ENCODE measurements at places on chromosomes 2 and 18. TPM values are rescaled to one million over a fixed set of nuclear protein-coding genes. Genes with fewer than 3 reads are reported as not detected.
A peak's percentile ranks its signal among the peaks of the same experiment; 100 is the strongest.

GRCh38 chr2:45466053-45466452 lies 145.0 kb downstream of the SRBD1 start:
- DNase-seq: no peak

- DNase-seq: peak; percentile 16
Observed at GRCh38 chr2:154207288-154208047, 335.7 kb downstream of the GALNT13 start.

DNA sequence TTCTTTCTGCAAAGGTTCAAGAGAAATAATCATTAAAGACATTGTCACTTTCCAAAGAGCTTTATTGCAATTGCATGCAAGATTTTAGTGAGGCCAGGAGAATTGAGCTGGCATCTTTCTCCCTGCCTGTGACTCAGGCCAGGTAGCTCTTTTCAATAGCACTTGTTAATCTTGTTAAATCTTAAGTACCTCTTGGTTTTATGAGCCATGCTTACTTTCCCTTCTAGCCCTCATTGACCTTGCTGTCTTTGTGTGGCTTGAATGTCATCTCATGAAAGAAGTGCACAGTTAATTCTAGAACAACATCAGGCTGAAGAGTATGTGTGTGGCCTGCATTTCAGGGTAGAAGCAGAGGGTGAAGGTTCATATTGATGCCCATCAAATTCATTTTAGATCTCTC lies 14.8 kb upstream of the LGALSL start:
- no peak for DNase-seq

Gene PXDN
- 372 TPM for total RNA-seq

Gene LRATD1
- 1.7 TPM for total RNA-seq

- DNase-seq: peak; percentile 70
Observed at GRCh38 chr2:208077276-208077675, 47.0 kb downstream of the CRYGD start.

- peak; percentile 57 for DNase-seq
Observed at GRCh38 chr18:11951390-11951851, 29.9 kb upstream of the IMPA2 start.

DNA sequence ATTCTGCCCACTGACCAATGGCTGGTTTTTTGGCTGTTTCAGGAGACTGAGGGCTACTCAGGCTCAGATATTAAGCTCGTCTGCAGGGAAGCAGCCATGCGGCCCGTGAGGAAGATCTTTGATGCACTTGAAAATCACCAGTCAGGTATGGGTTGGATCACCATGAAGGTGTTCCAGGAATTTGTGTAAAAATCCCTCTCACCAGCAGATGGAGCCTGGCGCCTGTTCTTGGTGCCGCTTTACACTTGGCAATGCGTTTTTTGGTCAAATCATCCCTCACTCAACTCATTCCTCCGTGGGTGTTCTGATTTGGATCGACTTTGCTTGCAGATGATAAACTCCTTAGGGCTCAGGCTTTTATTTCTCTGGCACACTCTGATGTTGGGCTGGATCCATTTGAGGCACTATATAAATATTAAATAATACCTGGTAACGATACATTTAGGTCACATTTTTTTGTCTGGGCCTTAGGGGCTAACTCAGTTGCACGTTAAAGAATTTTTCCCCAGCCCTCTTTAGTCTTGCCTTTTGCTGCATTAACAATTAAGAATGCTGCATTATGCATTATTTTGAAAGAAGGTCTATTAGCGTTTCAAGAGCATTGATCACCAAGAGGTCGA lies 50.0 kb downstream of the HDHD2 start:
- peak; percentile 44 for DNase-seq

GRCh38 chr2:224894356-224894755 lies 147.9 kb downstream of the DOCK10 start:
- DNase-seq: no peak

DNA sequence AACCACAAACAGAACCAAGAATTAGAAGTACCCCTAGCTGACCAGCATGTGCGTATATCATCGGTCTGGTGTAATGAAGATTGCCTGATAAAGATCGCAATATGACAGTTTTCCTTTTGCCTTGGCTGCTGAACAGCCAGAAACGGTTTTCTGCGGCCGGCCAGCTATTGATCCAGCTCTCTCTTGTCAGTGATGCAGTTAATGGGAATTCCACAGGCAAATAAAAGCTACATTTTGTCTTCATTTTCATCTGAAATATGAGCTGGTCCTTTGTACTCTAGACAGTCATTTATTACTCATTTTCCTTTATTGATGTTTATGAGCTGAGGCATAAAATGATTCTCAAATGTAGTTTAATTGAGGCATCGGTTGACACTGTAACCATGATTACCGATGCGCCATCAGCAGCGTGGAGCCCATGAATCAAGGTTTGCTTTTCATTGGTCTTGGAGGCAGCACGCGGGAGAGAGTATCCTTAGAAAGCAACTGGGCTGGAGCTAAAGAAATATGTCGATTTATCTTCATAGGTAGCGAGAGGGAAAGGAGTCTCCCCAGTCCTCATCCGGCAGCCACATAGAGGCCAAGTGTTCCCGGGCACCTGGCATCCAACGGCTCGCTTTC lies 535.2 kb downstream of the GALR1 start:
- DNase-seq: no peak

DNA sequence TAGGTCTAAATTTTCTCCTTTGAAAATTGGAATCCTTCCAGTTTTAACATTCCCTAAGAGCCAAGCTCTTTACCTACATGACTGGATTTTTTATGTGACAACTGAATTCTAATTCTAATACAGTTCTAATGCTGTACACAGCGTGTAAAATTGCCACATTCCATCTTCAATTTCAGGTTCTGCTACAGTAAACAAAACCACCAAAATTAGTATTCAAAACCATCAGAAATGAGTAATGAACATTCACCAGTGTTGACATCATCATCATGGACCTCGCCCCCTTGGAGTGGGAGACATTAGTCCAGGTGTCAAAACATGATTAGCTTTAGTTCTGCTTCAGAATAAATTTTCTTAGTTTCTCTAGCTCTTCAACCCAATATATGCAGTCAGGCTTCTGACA lies 133.6 kb downstream of the MBD2 start:
- DNase-seq: no peak

DNA sequence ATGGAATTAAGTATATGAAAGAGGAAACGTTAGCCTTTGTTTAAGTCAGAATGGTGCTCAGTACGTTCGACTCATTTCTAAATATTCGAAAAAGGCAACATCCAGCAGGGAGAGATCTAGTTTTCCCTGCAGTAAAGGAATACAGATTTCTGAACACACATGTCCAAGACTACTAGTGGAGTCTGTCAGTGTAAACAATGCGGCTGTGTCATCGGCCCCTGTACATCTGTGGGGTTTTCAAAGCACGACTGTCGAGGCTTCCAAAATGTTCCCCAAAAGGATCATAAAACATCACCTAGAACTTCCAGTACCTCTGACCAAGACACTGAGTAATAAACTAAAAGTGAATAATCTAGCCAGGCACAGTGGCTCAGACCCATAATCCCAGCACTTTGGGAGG lies 112.8 kb downstream of the ZNF516 start:
- DNase-seq: no peak

DNA sequence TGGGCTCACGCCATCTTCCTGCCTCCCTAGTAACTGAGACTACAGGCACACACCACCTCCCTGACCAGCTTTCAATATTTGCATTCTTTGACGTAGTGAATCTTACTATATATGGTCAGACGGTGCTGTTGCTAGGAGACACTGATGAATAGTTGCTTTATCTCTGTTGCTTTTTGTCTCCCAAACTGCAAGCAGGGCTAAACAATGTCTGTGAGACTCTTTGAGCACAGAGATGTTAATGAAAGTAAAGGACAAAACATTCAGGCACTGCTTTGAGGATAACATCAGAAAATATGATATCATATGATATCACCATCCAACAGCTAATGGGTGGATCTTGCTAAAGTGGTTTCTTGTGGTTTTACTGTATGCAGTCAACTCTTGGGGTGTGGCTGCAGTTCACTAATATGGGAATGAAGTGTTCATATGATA lies 43.0 kb downstream of the EMILIN2 start:
- DNase-seq: peak; percentile 32

Gene HMSD
- total RNA-seq: 1.3 TPM
